ENCODE measurements at places on chromosomes 2 and 18. TPM values are rescaled to one million over a fixed set of nuclear protein-coding genes. Genes with fewer than 3 reads are reported as not detected.
A peak's percentile ranks its signal among the peaks of the same experiment; 100 is the strongest.

The FIGN gene
- 5.8 TPM for total RNA-seq

The CCBE1 gene
- total RNA-seq: 14.0 TPM

The LIMS3 gene
- total RNA-seq: 2.4 TPM

The NT5DC4 gene
- total RNA-seq: 0.53 TPM

The PLGLB1 gene
- total RNA-seq: 2.7 TPM

The POMC gene
- total RNA-seq: 3.9 TPM

The TEKT4 gene
- 3.4 TPM for total RNA-seq

The TGFA gene
- 8.2 TPM for total RNA-seq

DNA sequence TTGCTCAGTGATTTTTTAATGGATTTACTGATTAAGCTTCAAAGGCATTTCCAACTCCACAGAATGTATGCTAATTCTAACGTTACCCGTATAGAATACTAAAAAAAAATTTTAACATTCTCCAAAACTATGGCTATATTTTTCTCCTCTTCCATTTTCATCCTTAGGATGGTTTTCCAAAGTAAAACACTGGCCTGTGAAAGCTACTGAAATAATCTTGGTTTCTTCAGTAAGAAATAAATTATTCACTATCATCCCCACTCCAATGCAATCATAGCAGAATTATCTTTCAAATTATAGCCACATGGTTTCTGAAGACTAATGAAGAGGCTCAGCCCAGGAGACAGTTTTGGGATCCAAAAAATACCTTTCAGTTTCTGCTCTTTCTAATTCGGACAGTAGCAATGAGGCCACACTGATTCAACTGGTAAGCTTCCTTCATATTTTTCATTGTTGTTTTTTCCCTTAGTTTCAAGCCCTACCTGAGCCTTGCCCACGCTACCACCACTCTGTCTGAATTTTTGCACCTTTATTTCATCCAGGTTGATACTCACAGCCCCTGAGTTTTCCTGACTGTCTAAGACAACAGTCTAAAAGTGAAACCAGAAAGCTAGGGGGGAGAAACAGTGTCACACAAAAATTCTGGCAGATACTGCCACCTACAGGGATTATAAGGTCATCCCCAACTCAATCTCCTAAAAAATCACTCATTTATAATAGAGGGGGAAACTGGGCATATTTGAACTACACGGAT lies 887.9 kb downstream of the NRXN1 start:
- H3K27ac ChIP-seq: no peak overlapping the region
- no peaks in the 10 kb centered on the region for H3K4me1 ChIP-seq
- DNase-seq: no peak
- peak overlapping the region; percentile 34 for H3K4me3 ChIP-seq
- H3K36me3 ChIP-seq: no peaks in the 10 kb centered on the region

DNA sequence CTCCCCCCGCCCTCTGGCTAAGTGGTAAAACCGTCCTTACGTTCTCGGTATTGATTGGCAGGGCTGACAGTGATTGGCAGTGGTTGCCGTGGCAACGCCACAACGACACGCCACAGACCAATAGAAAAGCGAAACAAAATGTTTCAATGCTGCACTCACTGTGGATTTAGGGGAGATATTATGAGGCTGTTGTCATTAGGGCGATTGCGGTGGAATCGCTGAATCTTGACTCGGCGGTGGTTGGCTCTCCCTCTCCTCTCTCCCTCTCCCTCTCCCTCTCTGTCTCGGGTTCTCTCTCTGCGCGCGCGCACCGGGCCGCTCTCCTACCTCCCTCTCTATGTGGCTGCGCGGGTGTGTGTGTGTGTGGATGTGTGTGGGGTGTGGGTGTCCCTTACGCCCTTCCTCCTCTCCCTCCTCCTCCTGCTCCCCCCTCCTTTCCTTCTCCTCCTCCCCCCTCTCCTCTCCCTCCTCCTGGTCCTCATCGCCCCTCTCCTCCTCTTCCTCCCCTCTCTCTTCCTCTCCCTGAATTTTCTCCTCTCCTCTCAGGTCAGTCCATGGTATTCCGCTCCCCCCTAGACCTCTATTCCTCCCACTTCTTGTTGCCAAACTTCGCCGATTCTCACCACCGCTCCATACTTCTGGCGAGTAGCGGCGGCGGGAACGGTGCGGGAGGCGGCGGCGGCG lies at the start of gene SIX3:
TSS of gene SIX3 (plus strand) at position 152 of the 684 bp plus-strand sequence. CDS start at position 555, 403 bp downstream.
- no peaks in the 10 kb centered on the region for H3K36me3 ChIP-seq
- DNase-seq: no peak
- H3K4me1 ChIP-seq: peaks cover 49% of the 10 kb centered on the region
- H3K27me3 ChIP-seq: peaks cover 95% of the 10 kb centered on the region
- H3K27ac ChIP-seq: no peak within 1 kb of the TSS

GRCh38 chr2:189412330-189412953 lies 28.8 kb upstream of the WDR75 start:
- no peaks in the 10 kb centered on the region for H3K27me3 ChIP-seq
- H3K27ac ChIP-seq: peak overlapping the region; percentile 8
- no peaks in the 10 kb centered on the region for H3K4me1 ChIP-seq
- no peak for DNase-seq

DNA sequence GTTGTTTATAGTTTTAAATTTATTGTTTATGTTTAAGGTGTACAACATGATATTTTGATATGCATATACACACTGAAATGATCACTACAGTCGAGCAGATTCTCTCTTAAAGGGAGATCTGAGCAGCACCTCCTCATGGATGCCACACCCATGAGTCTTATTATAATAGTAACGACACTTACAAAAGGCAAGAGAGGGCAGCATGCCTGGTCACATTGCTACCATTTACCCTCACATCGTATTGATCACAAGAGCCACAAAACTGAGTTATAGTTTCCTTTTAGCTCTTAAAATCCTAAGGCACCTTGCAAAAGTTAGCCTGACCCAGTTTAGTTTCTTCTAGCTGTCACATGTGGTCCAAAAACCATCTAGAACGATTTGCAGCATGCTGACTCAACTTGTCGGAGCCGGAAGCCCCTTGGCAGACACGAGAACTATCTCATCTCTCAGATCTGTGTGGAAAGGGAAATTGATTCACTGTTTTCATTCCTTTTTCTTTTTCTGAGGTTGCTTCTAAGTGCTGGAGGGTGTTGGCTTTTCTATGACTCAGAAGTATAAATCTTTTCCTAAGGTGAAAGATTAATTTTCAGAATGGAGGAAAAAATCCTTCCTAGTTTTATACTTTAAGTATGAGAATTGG lies 85.3 kb downstream of the CDC42EP3 start:
- no peak overlapping the region for H3K4me3 ChIP-seq
- H3K36me3 ChIP-seq: no peaks in the 10 kb centered on the region
- H3K27ac ChIP-seq: peak overlapping the region; percentile 56
- no peak for DNase-seq
- no peaks in the 10 kb centered on the region for H3K27me3 ChIP-seq

GRCh38 chr2:102081606-102082005 lies 60.9 kb upstream of the IL1R1 start:
- no peaks in the 10 kb centered on the region for H3K36me3 ChIP-seq
- H3K4me3 ChIP-seq: no peak overlapping the region
- no peak for DNase-seq
- H3K27ac ChIP-seq: peak overlapping the region; percentile 73
- H3K4me1 ChIP-seq: peaks cover 18% of the 10 kb centered on the region

- H3K36me3 ChIP-seq: no peaks in the 10 kb centered on the region
- DNase-seq: no peak
- no peak overlapping the region for H3K4me3 ChIP-seq
- no peak overlapping the region for H3K27ac ChIP-seq
- H3K4me1 ChIP-seq: no peaks in the 10 kb centered on the region
Observed at GRCh38 chr2:161839926-161840325, 215.7 kb downstream of the SLC4A10 start.

DNA sequence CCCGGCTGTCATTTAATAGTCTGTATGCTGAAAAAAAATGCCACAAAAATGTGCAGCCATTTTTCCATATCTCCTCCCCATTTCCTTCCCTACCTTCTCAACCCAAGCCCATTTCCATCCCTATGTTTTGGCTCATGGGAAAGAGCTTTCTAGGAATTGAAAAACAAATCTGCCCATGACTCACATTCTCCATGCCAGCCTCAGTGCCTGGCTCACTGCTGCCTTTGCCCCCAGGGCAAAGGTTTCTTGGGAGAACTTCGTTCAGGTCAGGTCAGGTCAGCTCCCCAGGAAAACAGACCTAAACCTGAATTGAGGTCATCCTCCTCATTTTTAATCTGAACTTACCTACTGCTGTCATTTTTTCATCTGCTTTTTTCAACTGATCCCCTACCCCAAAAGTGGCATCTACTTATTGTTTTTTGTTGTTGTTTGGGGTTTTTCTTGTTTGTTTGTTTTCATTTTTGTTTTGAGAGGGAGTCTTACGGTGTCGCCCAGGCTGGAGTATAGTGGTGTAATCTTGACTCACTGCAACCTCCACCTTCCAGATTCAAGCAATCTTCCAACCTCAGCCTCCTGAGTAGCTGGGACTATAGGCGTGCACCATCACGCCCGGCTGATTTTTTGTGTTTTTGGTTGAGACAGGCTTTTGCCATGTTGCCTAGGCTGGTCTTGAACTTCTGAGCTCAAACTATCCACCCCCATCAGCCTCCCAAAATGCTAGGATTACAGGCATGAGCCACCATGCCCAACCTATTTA lies 66.7 kb downstream of the FECH start:
- peaks cover 7% of the 10 kb centered on the region for H3K27me3 ChIP-seq
- no peaks in the 10 kb centered on the region for H3K4me1 ChIP-seq
- no peak for DNase-seq
- no peak overlapping the region for H3K4me3 ChIP-seq
- H3K27ac ChIP-seq: no peak overlapping the region

DNA sequence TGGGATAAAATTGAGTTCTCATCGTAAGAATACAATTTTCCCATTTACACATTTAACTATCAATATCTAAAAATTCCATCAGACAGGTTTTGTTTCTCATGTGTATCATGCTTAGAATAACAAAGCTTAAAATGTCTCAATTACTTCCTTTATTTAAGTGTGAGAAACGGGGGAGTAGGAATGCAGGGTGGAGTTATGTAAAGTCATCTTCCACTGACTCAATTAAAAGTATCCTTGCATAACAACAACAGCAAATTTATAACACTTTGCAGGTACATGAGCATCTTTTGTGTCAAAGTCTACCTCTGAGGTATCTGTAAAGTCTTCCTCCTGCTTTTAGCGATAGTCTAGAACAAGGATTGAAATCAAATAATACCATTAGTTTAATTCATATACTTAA lies 327.1 kb downstream of the EPHA4 start:
- no peak overlapping the region for H3K27ac ChIP-seq
- DNase-seq: no peak
- H3K36me3 ChIP-seq: no peaks in the 10 kb centered on the region
- no peak overlapping the region for H3K4me3 ChIP-seq
- no peaks in the 10 kb centered on the region for H3K4me1 ChIP-seq

DNA sequence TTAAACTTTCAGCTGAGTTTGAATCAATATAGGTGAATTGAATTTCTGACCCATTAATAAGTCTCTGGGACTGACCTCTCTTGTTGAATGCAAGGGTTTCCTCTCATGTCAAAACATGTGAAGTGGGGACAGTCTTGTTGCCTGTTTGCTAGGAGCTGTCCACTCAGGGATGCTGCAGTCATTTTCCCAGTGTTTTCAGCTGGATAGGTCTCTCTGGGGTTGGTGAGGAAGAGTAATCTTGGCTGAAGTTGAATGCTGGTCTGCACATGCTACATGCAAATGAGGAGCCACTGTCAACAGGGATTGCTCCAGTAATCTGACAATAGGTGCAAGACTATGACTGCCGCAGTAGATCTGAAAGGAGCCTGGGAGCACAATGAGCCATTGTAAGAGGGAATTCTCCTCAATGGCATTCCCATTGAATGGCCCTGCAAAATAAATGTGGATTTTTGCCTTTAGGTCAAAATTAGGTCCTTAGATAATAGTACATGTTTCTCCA lies 34.1 kb upstream of the IL1RL1 start:
- no peak overlapping the region for H3K4me3 ChIP-seq
- H3K36me3 ChIP-seq: no peaks in the 10 kb centered on the region
- no peak overlapping the region for H3K27ac ChIP-seq

GRCh38 chr2:100944617-100945432 lies 57.3 kb upstream of the RPL31 start:
- no peak for DNase-seq
- H3K27ac ChIP-seq: no peak overlapping the region
- H3K4me3 ChIP-seq: no peak overlapping the region
- H3K27me3 ChIP-seq: no peaks in the 10 kb centered on the region
- no peaks in the 10 kb centered on the region for H3K36me3 ChIP-seq

DNA sequence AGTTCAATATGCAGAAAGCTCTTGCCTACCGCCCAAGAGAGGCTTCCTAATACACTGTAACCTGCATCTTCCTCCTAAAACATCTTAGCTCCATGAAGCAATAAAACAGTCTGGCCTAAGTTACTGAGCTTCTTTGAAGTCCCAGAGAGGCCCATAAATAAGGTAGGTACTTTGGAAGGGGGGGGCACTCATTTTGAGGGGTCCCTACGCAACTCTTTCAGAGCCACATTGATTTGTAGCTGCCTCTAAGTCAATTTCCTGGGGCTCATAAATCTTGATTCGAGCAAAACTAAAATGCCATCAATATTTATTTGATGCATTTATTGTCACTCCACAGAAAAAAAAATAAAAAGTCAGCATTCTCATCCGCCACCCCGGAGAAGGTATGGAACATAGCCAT lies 60.4 kb upstream of the SIX2 start:
- DNase-seq: no peak
- H3K4me3 ChIP-seq: no peak overlapping the region
- H3K36me3 ChIP-seq: no peaks in the 10 kb centered on the region
- H3K27me3 ChIP-seq: peaks cover 10% of the 10 kb centered on the region
- H3K27ac ChIP-seq: no peak overlapping the region

DNA sequence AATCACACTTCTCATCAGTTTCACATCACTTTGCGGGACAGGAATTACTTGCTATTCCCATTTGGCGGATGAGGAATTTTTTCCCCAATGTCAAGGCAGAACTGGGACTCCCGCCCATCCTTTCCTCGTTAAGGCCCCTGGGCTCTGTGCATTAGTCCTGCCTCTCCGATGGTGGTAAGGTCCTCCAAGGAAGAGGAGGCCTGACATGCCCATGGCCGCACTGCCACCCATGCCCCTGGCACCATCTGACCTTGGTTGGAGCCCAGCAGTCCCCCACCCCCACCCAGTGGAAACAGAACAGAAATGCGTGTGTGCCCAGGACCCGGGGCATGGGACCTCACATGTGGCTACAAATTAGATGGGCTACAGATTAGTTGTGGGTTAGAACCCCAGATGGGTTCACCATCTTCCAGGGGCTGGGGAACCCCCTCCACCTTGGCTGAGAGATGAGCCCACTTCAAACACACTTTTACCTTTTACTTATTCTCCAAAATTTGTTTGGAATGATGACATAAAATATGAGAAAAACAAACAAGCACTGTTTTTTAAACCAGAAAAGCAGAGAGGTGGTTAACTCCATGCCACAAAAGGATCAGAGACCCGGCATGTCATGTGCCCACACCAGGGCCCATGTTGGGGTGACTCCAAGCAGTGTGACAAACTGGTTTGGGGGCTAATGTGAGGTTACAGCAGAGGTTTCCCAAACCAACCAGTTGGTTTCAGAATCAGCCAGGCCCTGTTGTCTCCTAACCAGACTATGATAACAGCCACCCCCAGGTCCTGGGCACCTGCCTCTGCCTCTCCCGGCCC lies 11.0 kb upstream of the DUSP2 start:
- H3K27me3 ChIP-seq: no peaks in the 10 kb centered on the region
- no peaks in the 10 kb centered on the region for H3K36me3 ChIP-seq
- H3K4me1 ChIP-seq: no peaks in the 10 kb centered on the region
